ENCODE measurements at places on chromosomes 7 and 10. TPM values are rescaled to one million over a fixed set of nuclear protein-coding genes. Genes with fewer than 3 reads are reported as not detected.

The HMX2 gene
- not detected for total RNA-seq

The FOXP2 gene
- total RNA-seq, result 2.4 TPM

The FAM25C gene
- total RNA-seq, result not detected

The ADCY1 gene
- 5.9 TPM for total RNA-seq

The GATAD1 gene
- total RNA-seq, result 11.8 TPM

The DKK1 gene
- not detected for total RNA-seq

The HPSE2 gene
- 0.14 TPM for total RNA-seq

The COL13A1 gene
- total RNA-seq, result 1.0 TPM

The SCIN gene
- total RNA-seq, result 0.08 TPM
